Uterine smooth muscle cell (primary cell): ENCODE measurements at places on chromosomes 16 and 17. TPM values are rescaled to one million over a fixed set of nuclear protein-coding genes. Genes with fewer than 3 reads are reported as not detected.

SLC13A2 gene
- total RNA-seq, result not detected in 2 replicates

CA7 gene
- total RNA-seq, result not detected in 2 replicates

HSD17B2 gene
- total RNA-seq, result not detected in 2 replicates

CCL8 gene
- total RNA-seq, result not detected in 2 replicates

SSTR5 gene
- 0.12 TPM in 1 of 2 replicates, not detected in the other for total RNA-seq

GFAP gene
- total RNA-seq, result 0.12 TPM in 1 of 2 replicates, not detected in the other

PITPNM3 gene
- total RNA-seq, result 0.37 and 0.55 TPM in 2 replicates

ZNF423 gene
- total RNA-seq, result 0.44 and 0.62 TPM in 2 replicates

PHKB gene
- 68.3 and 75.4 TPM in 2 replicates for total RNA-seq

CCL5 gene
- total RNA-seq, result not detected in 2 replicates

CETP gene
- total RNA-seq, result not detected in 2 replicates

TMEM114 gene
- not detected in 2 replicates for total RNA-seq
